ENCODE measurements at places on chromosomes 3 and 15.

DNA sequence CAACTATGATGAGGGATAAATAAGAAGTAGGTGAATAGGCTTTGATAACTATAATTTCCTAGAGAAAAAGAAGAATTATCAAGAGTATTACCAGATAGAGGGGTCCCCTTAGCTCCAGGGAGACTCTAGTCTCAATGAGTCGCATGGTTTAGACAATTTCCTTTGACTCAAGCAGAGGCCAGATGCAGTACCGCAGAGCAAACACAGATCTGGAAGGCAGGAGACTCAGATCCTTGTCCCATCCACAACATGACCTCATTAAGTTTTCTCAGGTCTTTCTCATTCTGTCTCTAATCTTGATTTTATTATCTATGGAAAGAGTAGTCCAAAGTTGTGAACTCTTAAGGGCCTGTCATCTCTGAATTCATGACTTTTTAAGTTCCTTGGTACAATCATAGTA is 987.9 kb downstream of the NTRK3 start:
- no peak for DNase-seq

DNA sequence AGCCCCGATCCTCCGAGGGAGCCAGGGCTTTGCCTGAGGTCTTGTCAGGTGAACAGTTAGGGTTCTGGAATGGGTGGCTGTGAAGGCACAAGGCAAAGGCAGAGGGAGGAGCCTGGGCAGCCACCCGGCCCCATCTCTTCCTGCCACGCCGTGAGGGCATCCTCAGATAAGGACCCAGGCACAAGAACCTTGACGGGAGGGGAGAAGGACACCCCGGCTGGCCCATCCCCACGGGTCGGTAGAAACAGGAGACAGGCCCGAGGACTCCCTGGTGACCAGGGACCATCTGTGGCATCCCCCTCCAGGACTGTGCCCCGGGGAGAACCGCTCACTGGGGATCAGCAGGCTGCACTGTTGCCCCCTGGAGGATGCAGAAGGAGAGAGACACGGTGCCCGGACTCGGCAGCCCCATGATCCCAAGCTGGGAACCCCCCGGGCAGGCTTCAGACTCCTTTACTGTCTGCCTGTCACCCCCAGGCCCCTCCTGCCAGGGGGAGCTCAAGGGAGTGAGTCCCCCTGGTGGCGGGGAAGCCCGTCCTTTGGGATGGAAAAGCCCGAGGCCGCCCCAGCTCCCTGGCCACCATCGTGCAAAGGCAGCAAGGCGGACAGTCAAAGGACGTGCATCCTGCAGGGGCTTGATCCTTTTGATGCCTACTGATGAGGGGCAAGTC is 12.3 kb upstream of the PCSK6 start:
- peak; percentile 50 for DNase-seq

DNA sequence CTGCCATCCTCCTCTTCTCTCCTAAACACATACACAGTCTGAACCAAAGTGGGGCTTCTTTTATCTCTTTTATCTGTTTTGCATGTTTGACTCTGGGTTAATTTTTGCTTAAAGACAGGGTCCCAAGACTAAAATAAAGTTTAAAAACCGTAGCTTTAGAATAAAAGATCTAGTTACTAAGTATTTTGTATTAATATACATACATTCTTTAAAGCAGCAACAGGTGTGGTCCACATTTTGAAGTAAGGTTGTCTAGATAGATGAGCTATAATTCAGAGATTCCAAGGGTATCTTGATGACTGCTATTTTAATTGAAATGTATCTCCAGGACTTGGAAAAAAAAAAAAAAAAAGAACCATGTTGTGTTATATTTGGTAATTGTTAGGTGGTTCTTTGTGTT is 61.3 kb downstream of the CALML4 start:
- DNase-seq: no peak

- DNase-seq: no peak
Measured at GRCh38 chr3:175428466-175428865, 569.3 kb downstream of the NAALADL2 start.

DNA sequence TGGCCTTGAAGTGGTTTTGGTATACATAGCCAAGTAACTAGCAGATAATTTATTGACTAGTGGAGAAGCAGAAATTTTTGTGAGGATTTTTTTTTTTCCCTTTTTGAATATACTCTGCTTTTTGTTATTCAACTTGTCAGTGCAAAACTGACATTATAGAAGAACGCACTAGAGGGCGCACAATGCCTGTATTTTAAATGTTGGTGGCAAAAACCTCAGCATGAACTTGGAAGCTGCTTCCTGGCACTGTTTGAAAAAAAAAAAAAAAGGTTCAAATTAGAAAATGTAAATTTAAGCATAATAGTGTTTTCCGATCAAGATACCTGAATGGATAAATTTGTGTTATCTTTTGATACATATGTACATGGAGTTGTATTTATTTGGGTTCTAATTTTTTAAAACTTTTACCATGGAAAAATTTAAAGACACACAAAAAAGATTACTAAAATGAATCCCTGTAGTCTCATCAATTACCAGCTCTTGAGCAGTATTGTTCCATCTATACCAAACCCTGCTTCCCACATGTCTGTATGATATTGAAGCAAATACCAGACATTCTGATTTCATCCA is 56.0 kb downstream of the SLC25A26 start:
- DNase-seq: peak; percentile 50

- no peak for DNase-seq
Measured at GRCh38 chr15:22253676-22254408, 173.5 kb downstream of the OR4M2 start.

GRCh38 chr3:81674690-81675089 is 86.8 kb downstream of the GBE1 start:
- DNase-seq: no peak

DNA sequence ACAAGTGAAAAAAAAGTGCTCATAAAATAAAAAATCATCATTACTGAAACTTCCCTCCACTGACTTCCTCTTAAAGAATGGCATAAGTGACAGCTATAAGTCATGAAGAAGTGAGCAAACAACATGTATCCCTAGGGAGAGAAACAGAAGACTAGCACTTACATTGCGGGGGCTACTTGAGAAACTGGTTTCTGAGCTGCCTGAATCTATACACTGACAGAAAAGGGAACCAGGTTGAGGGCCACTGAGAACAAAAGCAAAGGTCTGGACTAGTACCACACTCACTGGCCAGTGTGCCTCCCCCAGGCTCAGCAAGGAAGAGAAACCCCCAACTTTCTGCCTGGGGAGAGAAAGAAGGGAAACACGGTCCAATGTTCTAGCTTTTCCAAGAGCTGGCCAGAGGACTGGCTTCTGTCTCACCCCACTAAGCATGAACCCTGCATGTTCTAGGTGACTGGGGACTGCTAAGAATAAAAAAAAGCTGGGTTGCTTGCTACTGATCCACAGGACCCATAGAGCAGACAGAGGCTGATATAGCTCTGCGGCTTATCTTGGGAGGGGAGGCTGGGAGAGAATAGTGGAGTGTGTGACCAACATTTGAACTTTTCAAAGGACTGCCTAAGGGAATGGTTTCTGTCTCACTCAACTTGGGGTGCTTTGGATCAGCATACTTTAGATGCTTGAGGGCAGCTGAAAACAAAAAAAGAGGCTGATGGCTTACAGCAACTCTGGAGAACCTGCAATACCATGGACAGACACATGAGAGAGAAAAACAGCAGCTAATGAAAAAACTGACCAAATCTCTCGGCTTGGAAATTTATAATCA is 8.1 kb downstream of the RAD18 start:
- no peak for DNase-seq

DNA sequence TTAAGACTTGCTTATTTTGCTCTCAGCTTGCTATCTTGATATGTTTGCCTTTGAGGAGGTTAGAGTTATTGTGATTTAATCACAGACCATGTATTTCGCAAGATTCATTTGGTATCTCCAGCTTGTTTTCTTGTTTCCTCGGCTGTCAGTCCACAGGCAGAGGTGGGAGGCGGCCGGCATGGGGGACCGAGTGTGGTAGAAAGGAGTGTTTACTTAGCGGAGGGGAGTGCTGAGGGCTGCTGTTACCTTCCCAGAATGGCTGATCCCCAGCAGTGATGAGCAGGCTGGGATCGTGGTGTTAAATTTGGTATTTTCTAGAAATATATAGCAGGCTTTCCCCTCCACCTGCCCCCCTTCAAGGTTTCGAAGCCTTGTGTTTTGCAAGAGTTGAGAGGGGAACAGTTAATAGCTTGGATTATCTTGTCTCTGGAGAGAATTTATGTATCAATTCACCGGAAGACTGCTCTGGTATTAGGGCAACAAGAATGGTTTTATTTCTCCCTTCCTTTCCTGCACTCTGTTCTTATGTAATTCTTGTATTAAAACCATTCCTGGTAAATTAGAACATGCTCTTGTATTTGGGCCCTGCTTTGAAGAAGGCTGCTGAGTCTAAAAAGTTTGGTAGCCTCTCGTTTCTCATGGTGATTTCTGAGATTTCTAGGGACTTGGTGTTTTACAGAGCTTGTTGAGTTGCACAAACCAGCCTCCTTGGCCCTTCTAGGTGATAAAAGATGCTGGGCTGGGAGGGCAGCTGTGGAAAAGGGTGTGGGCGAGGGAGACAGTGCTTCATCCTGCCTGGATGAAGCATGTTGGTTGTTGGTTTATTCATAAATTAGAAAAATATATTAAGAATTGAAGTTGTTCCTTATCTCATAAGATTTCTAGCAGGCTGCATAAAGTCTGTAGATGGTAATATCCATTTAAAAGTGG is 151.4 kb downstream of the IGF1R start:
- DNase-seq: no peak

GRCh38 chr3:192445770-192446644 is 281.3 kb downstream of the FGF12 start:
- no peak for DNase-seq

DNA sequence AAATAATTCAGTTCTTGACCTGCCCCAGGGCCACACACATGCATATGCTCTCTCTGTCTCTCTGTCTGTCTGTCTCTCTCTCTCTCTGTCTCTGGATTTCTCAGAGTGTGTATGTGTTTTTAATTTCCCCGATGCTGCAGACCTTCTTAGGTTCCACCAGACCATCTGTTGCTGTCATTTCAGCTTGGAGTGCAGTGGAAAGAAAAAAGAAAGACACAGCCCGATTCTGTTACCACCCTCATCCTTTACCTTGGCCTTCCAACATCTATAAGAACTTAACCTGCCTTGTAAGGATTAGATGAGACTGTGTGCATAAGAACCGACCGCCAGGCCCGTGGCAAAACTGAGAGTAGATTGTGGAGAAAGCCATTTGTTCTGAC is 9.7 kb upstream of the PGPEP1L start:
- no peak for DNase-seq

DNA sequence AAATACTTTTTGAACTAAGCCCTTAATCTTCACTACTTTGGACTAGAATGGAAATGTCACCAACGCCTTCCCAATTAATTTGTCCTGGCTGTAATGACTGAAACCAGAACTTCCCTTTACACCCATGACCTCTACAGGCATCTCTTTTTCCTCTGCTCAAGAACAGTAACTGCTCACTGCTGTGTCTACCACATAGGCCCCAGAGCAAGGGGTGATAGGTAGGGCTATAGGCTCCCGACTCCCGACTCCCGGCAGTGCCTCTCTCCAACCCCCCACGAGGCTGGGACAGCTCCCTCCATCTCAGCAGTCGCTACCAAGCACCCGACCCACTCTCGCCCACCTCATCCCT is 384 bp upstream of the LEKR1 start:
- no peak for DNase-seq

DNA sequence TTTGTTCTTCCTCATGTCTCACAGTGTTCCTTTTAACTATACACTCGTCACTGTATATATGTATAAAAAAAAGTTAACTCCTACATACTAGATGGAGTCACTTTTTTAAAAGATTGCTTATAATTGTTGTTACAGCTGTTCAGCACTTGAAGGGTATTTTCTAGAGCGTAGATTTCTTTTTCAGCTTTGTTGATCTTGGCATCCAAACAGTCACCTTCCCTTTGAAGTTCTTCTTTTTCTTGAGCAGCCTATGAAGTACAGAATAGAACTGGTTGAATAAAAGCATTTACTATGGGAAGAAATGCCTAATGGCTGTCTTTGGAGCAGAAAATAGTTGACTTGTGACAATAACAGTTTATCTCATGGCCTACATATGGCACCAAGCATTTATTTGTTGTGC is 17.8 kb downstream of the TTC14 start:
- no peak for DNase-seq

- no peak for DNase-seq
Measured at GRCh38 chr3:32245200-32245599, 6.7 kb downstream of the CMTM8 start.

- no peak for DNase-seq
Measured at GRCh38 chr3:12155264-12155663, 3.4 kb downstream of the TIMP4 start.

DNA sequence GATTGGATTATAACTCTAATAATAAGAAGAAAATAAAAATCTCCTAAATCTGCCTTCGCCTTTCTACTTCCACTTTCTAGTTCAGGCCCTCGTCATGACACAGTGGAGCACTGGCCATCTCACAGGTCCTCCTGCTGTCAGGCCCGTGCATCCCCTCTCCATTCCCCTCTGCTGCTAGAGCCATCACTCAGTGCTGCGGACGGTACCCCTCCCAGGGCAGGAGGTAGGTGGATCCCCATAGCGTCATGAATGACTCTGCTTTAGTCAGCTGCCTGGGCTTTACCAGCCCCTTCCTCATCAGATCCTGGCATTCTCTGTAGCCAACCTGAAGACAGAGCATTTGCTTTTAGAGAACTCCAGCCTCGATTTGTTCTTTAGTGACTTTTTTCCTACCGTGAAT is 12.0 kb upstream of the PPP1R2 start:
- no peak for DNase-seq

DNA sequence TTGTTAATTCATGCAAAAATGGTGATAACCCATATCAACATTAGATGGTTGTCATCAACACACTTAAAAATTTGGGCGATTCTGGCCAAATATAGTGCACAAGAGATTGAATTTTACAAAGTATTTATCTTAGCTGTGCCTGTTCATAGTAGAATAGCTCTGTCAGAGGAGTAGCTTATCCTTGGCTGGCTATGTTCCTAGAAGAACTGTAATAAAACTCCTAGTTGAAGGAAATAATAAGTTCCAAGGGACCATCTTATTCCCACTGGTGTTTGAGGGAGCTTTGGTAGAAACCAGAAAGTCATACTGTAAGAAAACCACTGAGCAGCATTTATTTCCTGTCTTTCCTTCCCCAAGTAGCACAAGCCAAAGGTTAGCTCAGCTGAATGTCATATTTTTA is 201.8 kb downstream of the GRM7 start:
- DNase-seq: no peak

DNA sequence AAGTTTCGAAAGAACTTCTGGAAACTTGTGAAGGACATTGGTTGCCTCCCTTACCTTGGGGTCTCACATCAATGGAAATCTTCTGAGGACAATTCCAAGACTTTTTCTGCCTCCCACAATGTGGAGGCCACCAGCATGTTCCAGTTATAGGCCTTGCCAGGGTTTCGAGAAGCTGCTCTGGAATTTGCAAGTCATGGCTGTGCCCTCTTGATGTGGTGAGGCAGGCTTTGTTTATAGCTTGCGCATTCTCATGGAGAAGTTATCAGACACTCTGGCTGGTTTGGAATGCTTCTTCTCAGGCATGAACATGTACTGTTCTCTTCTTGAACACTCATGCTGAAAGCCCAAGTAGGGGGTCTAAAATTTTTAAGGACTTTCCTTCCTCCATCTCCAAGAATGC is 4.1 kb downstream of the CXCR6 start:
- DNase-seq: no peak

GRCh38 chr3:99714575-99714974 is 76.2 kb downstream of the COL8A1 start:
- no peak for DNase-seq

- DNase-seq: no peak
Measured at GRCh38 chr3:98557324-98558010, 25.7 kb downstream of the GPR15 start.
